ENCODE measurements at places on chromosomes 6 and 20. TPM values are rescaled to one million over a fixed set of nuclear protein-coding genes. Genes with fewer than 3 reads are reported as not detected.

Gene BTN1A1
- total RNA-seq = not detected

Gene USP49
- 7.3 TPM for total RNA-seq

DNA sequence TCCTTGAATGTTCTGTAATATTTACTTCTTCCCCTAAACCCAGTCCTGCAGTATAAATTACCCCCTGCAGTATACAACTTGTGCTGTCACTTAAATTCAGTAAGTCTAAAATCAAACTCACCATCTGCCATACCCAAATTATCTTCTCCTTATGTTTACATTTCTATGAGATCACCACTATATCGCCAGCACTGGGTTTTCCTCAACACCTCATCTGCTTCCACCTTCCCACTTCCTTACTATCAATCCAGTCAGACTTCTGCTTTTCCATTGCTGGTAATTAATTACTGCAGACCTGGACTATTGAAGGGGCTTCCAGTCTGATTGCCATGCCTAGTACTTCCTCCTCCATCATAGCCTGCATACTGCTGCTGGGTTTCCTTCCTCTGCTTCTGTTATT lies 15.2 kb downstream of the EFHC1 start:
- no peaks in the 10 kb centered on the region for H3K4me1 ChIP-seq
- H3K27ac ChIP-seq = no peak overlapping the region
- no peak for DNase-seq

- H3K36me3 ChIP-seq = peaks cover 22% of the 10 kb centered on the region
- H3K4me1 ChIP-seq = peaks cover 20% of the 10 kb centered on the region
- DNase-seq = no peak
- no peak overlapping the region for H3K27ac ChIP-seq
- H3K27me3 ChIP-seq = no peaks in the 10 kb centered on the region
- no peak overlapping the region for H3K4me3 ChIP-seq
Measured at GRCh38 chr20:10466325-10466724, 31.2 kb downstream of the SLX4IP start.

GRCh38 chr6:8030920-8031319 lies 33.3 kb downstream of the BLOC1S5 start:
- H3K4me1 ChIP-seq = peaks cover 6% of the 10 kb centered on the region
- peaks cover 30% of the 10 kb centered on the region for H3K36me3 ChIP-seq
- H3K27ac ChIP-seq = no peak overlapping the region
- H3K27me3 ChIP-seq = no peaks in the 10 kb centered on the region
- DNase-seq = no peak
- no peak overlapping the region for H3K4me3 ChIP-seq

DNA sequence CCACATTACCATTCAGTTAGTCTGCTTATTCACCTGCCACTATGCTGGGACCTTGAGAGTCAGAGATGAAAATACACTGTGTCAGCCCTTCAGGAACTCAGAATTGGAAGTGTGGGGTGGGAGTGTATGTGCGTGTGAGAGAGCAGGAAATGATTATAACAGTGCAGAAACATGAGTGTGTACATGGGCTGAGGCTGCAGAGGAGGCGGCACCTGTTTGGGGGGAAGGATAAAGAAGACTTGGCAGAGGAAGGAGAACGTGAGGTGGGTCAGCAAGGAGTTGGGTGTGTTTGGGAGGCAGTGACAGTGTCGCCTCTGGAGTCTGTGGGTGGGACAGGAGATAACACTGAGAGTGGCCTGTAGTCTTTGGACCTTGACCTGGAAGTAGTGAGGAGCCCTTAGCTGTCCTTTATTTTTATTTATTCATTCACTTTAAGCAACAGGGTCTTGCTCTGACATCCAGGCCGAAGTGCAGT lies 3.1 kb downstream of the CHMP4B start:
- peaks cover 52% of the 10 kb centered on the region for H3K36me3 ChIP-seq
- H3K4me3 ChIP-seq = no peak overlapping the region
- H3K27ac ChIP-seq = peak overlapping the region; percentile 1

DNA sequence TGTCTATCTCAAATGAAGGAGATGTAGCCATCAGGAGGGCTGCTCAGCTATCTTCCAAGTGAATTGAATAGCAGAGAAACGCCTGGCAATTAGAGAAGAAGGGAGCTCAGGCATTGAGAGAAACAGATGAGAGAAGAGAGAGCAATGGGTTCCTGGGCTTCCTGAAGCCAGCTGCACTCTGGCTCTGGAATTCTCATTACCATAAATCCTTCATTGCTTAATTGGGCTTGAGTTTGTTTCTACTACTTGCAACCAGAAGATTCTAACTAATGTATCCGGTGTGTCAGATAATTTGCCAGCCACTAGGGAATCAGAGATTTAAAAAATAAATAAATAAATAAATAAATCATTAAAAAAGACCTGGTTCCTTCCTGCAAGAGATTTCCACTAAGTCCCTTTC lies 25.0 kb upstream of the CDKAL1 start:
- H3K4me1 ChIP-seq = no peaks in the 10 kb centered on the region
- DNase-seq = no peak
- no peaks in the 10 kb centered on the region for H3K36me3 ChIP-seq
- peaks cover 16% of the 10 kb centered on the region for H3K27me3 ChIP-seq

DNA sequence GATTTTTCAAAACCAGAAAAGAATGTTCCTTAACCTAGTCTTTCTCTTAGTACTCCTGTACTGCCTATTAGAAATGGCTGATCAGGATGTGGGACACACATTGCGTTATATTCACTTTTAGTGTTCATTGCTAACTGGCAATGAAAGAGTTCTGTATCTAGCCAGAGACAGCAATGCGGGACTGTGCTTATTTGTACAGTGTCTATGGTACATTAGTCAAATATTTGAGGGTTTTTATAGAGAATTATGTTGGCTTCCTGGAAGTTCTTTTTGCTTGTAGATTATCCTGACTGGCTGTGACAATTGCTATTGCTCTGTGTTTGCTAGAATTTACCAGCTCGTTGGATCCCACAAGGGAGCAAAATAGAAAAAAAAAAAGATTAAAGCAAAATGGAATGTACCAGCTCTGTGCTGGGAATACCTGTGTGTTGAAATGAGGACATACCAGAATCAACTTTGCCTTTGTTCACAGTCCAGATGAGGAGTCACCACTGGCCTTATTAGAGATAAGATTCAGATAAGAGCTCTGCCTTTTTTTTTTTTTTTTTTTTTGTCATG lies 22.4 kb upstream of the IFNGR1 start:
- no peaks in the 10 kb centered on the region for H3K36me3 ChIP-seq
- H3K4me3 ChIP-seq = no peak overlapping the region
- no peak for DNase-seq
- peaks cover 11% of the 10 kb centered on the region for H3K4me1 ChIP-seq
- H3K27me3 ChIP-seq = peaks cover 3% of the 10 kb centered on the region

DNA sequence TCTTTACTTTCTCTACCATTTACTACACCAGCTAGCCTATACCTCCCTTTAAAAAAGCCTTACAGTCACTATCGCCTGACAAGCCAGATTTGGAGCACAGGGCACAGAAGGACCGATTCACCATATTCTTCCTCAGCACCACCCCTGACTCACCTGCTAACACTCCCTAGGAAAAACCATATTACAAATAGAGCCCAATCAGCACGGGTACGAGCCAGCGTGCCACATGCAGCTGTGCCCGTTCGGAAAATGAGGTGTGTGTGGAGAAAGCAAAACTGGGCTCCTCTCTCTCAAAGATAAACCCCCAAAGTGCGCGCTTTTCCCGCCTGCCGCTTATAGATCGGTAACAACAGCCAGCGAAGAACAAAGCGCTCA lies 1.2 kb downstream of the SYNCRIP start:
- DNase-seq = no peak
- H3K4me1 ChIP-seq = peaks cover 59% of the 10 kb centered on the region
- H3K36me3 ChIP-seq = peaks cover 61% of the 10 kb centered on the region
- H3K4me3 ChIP-seq = peak overlapping the region; percentile 92
- peak overlapping the region; percentile 99 for H3K27ac ChIP-seq

DNA sequence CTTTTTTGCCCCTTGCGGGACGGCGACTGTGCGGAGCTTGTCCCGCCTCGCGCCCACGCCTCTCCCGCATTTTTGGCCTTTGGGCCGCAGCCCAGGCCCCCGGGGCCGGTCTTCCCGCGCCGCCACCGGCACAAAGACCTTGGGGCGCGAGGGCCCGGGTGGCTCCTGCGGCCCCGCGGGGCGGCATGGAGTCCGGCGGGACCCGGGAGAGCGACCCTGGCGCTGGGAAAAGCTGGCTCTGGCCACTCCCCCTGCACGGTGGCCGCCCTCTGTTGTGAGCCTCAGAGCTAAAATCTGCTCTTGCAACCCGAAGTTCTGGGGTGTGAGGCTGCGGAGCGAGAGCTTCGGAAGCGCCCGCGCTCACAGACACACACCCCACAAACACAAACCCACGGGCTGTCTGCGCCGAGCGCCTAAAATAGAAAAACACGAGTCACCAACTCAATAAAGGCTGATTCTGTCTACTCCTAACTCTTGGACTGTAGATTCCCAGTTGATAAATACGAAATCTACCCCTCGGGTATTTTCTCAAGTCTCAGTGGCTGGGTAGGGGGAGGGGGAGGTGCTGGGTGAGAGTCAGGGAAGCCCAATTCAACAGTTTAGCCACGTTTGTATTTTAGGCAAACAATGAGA lies 496 bp upstream of the BEND3 start:
- no peaks in the 10 kb centered on the region for H3K36me3 ChIP-seq
- DNase-seq = peak; percentile 33
- peaks cover 17% of the 10 kb centered on the region for H3K27me3 ChIP-seq
- peaks cover 18% of the 10 kb centered on the region for H3K4me1 ChIP-seq
- H3K27ac ChIP-seq = no peak overlapping the region
- peak overlapping the region; percentile 71 for H3K4me3 ChIP-seq

- no peaks in the 10 kb centered on the region for H3K36me3 ChIP-seq
- H3K4me1 ChIP-seq = peaks cover 3% of the 10 kb centered on the region
- H3K27ac ChIP-seq = no peak overlapping the region
- no peak for DNase-seq
- peaks cover 33% of the 10 kb centered on the region for H3K27me3 ChIP-seq
Measured at GRCh38 chr20:31853481-31853880, 8.1 kb upstream of the FOXS1 start.

- no peak for DNase-seq
- no peak overlapping the region for H3K27ac ChIP-seq
- H3K27me3 ChIP-seq = no peaks in the 10 kb centered on the region
- no peaks in the 10 kb centered on the region for H3K36me3 ChIP-seq
- no peak overlapping the region for H3K4me3 ChIP-seq
Measured at GRCh38 chr6:36729161-36729524, 31.5 kb downstream of the RAB44 start.

DNA sequence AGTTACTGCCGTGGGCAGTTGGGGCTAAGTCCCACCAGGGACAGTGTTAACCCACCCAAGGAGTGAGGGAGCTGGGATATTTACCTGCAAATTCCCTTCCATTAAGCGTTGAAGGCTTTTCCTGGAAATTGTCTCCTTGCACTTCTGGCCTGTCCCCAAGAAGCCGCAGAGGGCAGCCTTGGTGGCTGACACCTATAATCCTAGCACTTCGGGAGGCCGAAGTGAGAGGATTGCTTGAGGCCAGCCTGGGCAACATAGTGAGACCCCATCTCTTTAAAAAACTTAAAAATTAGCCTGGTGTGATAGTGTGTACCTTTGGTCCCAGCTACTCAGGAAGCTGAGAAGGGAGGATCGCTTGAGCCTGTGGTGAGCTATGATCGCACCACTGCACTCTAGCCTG lies 204.4 kb downstream of the EYA2 start:
- H3K4me3 ChIP-seq = no peak overlapping the region
- H3K27ac ChIP-seq = no peak overlapping the region
- H3K36me3 ChIP-seq = no peaks in the 10 kb centered on the region
- DNase-seq = no peak
- H3K27me3 ChIP-seq = peaks cover 18% of the 10 kb centered on the region

DNA sequence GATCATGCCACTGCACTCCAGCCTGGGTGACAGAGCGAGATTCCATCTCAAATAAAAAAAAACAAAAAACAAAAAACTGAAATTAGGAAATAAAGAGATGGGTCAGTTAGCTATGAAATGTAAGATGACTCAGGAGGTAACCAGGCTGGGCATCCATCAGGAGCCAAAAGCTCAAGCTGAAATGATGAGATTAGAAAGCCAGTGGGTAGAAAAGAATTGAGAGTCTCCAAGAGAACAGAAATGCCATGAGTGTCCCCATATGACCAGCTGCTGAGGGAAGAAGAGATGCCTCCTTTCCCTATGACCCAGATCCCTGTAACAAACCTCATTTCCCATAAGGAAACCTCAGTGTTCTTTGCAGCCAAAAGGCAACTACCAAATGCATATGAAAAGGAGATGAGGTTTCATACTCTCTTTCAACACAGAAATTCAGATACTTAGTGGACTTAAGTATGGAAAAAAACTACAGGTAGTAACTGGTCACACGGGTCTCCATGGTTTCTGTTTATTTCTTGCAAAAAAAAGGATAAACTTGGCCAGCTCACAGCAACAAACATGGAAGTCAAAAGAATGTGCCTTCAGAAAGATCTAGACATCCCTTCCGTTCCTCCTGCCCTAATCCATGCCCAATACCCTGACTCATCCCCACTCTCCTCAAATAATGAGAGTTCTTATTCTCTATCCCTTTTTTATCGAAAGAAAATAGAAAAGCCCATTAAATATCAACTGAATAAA lies 8.1 kb downstream of the ARHGAP18 start:
- peaks cover 24% of the 10 kb centered on the region for H3K4me1 ChIP-seq
- no peak overlapping the region for H3K27ac ChIP-seq
- H3K4me3 ChIP-seq = no peak overlapping the region
- H3K27me3 ChIP-seq = peaks cover 3% of the 10 kb centered on the region
- peaks cover 34% of the 10 kb centered on the region for H3K36me3 ChIP-seq

DNA sequence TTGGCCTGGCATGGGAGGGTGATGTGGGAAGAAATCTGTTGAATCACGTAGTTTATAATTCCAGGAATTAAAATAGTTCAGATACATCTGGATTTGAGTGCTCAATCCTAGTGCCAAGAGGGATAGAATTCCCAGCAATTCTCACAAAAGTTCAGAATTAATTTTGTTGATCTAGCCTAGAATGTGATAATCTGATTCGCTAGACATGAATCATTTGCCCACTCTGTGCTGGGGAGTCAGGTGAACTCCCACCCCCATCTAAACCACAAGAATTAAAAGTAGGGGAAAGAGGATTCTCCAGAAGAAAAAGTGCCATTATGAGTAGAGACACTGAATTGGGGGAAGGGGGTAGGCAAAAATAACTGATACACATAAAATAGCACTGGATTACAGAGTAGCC lies 85.0 kb downstream of the LIN28B start:
- peaks cover 9% of the 10 kb centered on the region for H3K27me3 ChIP-seq
- no peaks in the 10 kb centered on the region for H3K4me1 ChIP-seq
- no peak overlapping the region for H3K27ac ChIP-seq
- no peak for DNase-seq

- no peak overlapping the region for H3K27ac ChIP-seq
- DNase-seq = no peak
- no peaks in the 10 kb centered on the region for H3K4me1 ChIP-seq
- H3K4me3 ChIP-seq = no peak overlapping the region
- peaks cover 48% of the 10 kb centered on the region for H3K27me3 ChIP-seq
Measured at GRCh38 chr6:16999491-17000436, 102.1 kb upstream of the STMND1 start.

DNA sequence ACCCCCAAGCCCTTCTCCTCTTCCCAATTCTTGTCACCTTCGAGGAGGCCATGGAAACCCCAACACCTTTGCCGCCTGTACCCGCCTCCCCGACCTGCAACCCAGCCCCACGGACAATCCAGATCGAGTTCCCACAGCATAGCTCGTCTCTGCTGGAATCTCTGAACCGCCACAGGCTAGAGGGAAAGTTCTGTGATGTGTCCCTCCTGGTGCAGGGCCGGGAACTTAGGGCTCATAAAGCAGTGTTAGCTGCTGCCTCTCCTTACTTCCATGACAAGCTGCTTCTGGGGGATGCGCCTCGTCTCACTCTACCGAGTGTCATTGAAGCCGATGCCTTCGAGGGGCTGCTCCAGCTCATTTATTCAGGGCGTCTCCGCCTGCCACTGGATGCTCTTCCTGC lies 675 bp downstream of the ZBTB9 start:
- peak overlapping the region; percentile 79 for H3K27ac ChIP-seq
- H3K36me3 ChIP-seq = peaks cover 12% of the 10 kb centered on the region
- peaks cover 25% of the 10 kb centered on the region for H3K4me1 ChIP-seq

All from activated CD4-positive, alpha-beta memory T cell treated with anti-CD3 and anti-CD28 coated beads, Interleukin-2, amount 10 ng/mL, durations not matched to agents 7 days and 5 days (primary cell).